ENCODE measurements at places on chromosomes 1 and 21. TPM values are rescaled to one million over a fixed set of nuclear protein-coding genes. Genes with fewer than 3 reads are reported as not detected.

DNA sequence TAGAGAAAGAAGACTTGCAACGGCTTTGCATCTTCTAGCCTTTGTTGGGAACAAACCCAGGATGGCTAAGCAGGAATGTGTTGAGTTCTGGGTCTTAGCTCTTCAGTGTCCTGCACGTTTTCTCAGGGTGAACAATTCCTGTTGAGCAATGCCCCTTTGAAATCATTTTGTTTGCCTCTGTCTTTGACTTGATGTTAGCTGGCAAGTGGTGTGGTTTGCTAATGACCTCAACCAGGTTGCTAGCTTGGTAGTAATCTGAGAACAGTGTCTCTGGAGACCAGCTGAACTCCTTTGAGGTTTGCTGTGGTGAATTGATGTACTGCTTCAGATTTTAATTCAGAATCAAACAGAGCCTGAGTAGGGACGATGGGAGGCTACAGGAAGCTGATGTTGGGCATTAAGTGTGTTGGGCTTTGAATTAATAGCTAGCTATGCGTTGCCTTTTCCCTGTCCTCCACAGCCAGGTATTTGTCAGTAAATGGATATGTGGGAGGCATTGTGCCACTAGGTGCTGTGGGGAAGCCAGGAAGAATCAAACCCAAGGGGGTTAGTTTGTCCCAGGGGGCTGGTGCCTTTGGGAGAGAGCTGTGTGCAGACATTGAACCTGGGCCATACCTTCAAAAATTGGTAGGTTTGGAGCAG, 23.3 kb upstream of the SRSF10 start:
- no peak for DNase-seq

DNA sequence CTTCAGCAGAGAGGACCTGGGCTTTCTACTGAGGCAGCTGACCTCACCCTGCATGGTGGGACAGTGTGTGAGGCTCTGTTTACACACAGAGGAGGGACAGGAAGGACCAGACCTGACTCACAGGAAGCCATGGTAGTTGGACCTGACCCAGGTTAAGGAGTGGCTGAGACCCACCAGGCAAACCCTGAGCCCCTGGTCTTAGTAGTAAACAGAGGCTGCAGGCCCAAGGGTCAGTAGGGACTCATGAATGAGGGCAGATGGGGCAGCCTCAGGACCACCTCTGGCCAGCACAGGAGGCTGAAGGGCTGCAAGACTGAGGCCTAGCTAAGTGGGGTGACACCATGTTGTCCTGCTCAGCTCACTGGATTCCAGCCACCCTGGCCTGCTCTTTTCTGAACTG, 273.2 kb downstream of the GRIK3 start:
- DNase-seq: no peak

The DEDD gene
- 41.8 TPM for total RNA-seq

DNA sequence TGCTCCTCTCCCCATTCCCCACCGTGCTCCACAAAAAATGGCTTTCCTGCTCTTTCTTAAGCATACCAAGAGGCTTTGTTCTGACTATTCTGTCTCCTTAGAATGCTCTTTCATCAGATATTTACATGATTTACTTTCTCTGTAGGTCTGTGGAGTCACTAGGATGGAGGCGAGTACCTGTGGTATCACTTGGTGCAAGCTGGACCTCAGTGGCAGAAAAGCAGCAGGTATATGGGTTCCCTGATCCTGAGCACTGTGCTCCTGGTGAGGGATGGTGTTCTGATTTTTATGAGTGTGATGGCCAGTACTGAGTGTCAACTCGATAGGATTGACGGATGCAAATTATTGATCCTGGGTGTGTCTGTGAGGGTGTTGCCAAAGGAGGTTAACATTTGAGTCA, 10.0 kb downstream of the C1orf87 start:
- no peak for DNase-seq

The C1orf226 gene
- total RNA-seq: 0.14 TPM

DNA sequence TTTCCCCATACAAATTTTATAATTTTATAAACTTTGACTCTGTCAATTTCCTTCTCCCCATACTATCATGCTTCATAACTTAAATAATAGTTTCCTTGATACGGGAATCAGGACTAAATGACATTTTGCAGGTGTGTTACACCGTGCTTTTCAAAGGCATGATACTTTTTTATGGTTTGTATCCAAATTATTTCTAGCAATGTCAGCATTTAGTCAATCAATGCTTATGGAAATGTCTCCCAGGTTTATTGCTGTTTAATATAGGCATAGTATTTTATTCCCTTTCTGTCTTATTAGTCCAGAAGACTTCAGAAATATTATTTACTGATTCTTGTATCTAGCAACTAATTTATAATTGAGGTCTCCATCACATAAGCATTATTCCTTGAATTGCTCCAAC, 23.4 kb downstream of the DRAM2 start:
- DNase-seq: no peak

The SPRR5 gene
- total RNA-seq: not detected

GRCh38 chr1:204435381-204435831, 23.8 kb upstream of the PPP1R15B start:
- no peak for DNase-seq

The OR2L5 gene
- not detected for total RNA-seq

The E2F2 gene
- 19.3 TPM for total RNA-seq

DNA sequence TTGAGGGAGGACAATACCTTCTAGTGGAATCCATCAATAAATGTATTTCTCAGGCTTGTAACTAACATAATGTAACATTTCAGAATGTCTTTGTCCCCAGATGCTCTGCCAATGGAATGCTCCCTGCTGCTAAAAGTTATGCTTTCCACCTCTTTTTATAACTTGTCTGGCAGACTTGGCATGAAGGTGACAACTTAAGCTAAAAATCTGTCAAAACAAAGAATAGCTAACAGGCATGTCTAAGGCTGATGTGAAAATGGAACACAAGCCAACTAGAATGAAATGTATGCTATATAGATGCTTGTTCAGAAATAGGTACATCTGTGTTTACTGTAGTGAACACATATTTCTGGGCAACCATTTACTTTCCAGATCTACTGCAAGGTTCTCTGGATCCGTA, 467.9 kb downstream of the MRPL39 start:
- no peak for DNase-seq

GRCh38 chr1:37725851-37726613, 33.7 kb downstream of the CDCA8 start:
- no peak for DNase-seq

The ADAMTS5 gene
- total RNA-seq: not detected

The ARMH1 gene
- 102 TPM for total RNA-seq

GRCh38 chr1:41980827-41981653, 62.3 kb upstream of the HIVEP3 start:
- no peak for DNase-seq

- peak; percentile 75 for DNase-seq
Observed at GRCh38 chr1:23799570-23800399, 769 bp downstream of the GALE start.

- no peak for DNase-seq
Observed at GRCh38 chr21:33116676-33117075, 46.7 kb downstream of the OLIG1 start.

The ATP1A2 gene
- total RNA-seq: not detected

DNA sequence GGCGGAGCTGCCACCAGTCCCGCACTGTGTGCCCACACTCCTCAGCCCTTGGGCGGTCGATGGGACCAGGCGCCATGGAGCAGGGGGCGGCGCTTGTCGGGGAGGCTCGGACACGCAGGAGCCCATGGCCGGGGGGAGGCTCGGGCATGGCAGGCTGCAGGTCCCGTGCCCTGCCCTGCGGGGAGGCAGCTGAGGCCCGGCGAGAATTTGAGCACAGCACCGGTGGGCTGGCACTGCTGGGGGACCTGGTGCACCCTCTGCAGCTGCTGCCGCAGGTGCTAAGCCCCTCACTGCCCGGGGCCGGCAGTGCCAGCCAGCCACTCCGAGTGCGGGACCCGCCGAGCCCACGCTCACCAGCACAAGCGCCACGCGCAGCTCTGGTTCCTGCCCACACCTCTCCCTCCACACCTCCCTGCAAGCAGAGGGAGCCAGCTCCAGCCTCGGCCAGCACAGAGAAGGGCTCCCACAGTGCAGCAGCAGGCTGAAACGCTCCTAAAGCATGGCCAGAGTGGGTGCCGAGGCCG, 267.7 kb downstream of the RYR2 start:
- DNase-seq: no peak

GRCh38 chr21:42061195-42061985, 9.7 kb upstream of the UMODL1 start:
- DNase-seq: no peak

The KPRP gene
- total RNA-seq: not detected

- no peak for DNase-seq
Observed at GRCh38 chr1:228306275-228307217, 98.7 kb downstream of the OBSCN start.

The TCHH gene
- total RNA-seq: 0.04 TPM

DNA sequence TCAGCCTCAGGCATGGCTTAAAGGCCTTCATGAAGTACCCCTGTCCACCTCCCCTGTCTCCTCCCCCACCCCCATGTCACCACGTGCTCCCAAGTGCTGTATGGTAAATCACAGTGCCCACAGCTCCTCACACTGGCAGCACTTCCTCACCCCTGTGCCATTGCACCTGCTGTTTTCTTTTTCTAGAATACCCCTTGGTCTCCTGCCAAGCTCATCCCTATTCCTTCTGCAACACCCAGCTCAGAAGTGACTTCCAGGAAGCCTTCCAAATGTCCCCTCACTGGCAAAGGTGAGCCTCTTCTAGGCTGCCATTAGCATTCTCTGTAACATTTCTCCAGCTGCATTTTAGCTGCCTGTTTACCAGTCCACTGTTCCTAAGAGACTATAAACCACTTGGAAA, 9.4 kb downstream of the AKNAD1 start:
- no peak for DNase-seq

GRCh38 chr1:92186081-92186480, 31.6 kb upstream of the C1orf146 start:
- DNase-seq: no peak

DNA sequence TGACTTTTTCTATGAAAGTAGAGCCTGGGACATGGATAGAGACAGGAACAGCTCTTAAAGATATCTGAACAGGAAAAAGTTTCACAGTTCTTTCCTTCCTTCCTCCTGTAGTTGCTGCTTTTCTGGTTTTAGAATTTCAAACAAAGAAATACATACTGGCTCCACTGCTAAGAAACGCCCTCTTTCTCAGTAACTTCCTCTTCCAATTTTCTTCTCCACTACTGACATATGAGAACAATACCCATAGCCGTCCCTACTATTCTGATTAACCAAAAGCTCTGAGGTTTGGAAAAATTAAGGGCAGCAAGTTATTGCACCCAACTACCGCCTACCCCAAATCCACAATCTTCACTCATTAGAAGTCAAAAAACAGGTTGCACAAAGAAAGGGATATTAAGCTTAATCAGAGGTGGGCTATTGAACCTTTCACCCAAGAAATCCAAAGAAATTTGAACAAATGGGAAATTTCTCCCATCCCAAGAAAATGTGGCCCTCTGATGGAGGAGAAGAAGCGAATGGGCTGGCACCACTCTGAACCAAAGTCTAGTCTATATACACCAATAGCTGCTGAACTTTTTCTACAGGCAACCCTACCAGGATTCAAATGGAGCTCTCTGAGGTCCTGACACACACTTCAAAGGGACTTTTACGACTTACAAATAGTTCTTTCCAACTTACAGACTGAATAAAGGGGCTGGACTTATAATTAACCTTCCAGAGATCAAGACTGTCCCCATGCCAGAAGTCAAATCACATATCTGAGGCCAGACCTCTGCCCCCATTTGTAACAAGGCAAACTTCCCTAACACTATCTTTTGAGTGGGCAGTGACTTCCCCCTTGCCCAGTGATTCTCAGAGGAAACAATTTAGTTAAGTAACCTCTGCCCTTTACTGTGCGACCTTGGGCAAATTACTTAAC, 1.7 kb downstream of the WASF2 start:
- DNase-seq: no peak

DNA sequence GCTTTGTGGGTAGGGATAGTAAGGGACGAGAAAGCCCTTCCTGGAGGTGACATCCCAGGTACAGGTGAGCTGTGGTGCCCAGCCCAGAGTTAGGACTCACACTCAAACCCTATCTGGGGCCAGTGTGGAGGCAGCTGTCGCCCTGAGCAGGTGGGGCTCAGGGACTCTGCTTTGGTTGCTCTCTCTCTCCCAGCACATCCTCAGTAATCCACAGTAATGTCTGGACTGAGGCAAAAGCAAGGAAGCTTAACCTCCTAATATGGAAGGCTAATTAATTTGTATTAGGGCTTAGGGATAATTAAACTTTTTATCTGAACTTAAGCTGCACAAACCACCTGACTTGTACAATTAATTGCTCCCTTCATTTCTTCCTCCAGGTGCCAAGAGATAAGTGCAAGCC, 38.2 kb downstream of the DDX20 start:
- DNase-seq: no peak

The CD48 gene
- total RNA-seq: 231 TPM

The S100A8 gene
- not detected for total RNA-seq

GRCh38 chr1:30748098-30748698, 9.4 kb downstream of the LAPTM5 start:
- no peak for DNase-seq

DNA sequence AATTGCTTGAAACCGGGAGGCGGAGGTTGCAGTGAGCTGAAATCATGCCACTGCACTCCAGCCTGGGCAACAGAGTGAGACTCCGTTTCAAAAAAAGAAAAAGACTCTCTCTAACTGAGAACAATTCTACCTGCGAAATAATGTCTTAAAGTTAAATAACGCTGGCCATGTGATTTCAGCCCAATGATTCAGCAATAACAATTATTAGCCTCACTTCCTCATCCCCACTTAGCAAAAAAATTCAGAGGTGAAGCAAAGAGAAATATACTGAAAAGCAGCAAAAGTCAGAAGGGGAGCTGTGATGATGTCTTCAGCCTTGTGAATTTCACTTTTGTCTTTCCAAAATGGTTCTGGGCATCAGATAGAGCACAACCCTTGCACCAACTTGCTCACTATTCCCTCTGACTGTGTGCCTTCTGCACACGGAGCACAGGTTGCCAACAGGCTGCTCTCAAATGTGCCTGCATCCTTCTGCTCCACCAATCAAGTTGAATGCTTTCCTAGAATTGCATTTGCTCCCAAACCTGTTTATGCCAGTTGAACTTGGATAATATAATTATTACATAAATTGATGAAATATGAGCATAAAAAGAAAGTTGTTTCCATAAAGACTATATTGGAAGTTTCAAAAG, 79.8 kb upstream of the IPO9 start:
- no peak for DNase-seq

GRCh38 chr1:61386770-61387169, 304.4 kb downstream of the NFIA start:
- no peak for DNase-seq

GRCh38 chr1:200888349-200888838, 6.3 kb upstream of the INAVA start:
- DNase-seq: peak; percentile 67

The ZNF648 gene
- total RNA-seq: not detected

The CAMK2N1 gene
- 0.51 TPM for total RNA-seq

- no peak for DNase-seq
Observed at GRCh38 chr1:186178426-186179043, 196.5 kb downstream of the TPR start.
